ENCODE measurements at places on chromosomes 13 and 19.

DNA sequence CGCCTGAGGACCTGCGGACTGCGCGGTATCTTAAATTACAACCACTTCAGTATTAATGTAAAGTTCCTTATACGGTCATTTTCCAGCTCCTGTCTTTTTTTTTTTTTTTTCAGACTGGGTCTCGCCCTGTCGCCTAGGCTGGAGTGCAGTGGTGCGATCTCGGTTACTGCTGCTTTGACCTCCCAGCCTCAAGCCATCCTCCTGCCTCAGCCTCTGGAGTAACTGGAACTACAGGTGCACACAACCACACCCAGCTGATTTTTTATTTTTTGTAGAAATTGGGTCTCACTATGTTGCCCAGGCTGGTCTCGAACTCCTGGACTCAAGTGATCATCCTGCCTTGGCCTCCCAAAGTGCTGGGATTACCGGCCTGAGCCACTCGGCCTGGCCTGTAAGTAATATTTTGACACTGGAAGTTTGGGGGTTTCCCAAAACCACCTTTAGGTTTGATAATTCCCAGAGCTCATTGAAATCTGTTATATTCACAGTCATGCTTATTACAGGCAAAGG lies 406 bp upstream of the EID2B start:
- no peak for DNase-seq

- no peak for DNase-seq
Observed at GRCh38 chr19:18274219-18274780, at the start of gene IQCN. TSS of gene IQCN (minus strand) at chr19:18274452. CDS start at chr19:18269478, 4,974 bp downstream.

DNA sequence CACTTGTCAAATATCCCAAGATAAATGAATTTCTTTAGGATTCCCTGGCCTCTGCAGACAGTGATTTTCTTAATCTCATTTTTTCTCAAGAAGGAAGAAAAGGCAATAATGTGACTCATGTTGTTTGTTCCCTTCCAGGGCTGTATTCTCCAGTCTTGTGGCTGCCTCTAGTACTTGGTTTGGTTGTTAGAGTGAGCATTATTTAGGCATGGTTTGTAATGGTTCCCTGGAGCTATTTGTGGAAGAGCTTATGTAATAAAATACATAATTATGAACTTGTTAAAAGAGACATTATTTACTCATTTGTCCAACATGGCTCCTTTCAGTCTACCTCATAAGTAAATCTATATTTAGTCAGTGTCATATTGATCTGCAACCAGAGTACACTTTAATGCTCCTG lies 270.4 kb downstream of the DCT start:
- DNase-seq: no peak

GRCh38 chr19:43814663-43815352 lies 12.3 kb upstream of the ZNF283 start:
- no peak for DNase-seq

DNA sequence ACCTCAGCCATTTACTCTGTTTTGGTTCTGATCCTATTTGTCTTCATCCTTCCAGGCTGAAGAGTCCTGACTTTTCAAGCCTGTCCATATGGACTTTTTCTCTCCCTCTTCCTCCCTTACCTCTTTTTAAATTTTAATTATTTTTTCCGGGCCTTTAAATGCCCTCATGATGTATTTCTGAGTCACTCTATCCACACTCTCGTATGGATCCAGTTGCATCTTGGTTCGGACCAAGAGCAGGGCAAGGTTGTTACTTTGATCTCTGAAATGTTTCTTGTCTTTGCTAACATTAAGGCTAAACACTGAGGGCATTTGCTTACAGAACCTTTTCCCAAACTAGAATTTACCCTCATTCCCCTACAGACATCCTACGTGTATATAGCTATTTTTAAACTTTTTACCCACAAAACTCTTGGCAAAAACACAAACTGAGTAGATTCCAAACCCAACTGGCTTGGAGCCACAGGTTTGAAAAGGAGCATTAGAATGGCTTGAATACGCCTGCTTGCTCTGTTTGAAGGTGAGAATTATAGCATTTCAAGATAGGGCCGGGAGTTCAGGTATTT lies 47.4 kb upstream of the SERPINE3 start:
- DNase-seq: no peak

DNA sequence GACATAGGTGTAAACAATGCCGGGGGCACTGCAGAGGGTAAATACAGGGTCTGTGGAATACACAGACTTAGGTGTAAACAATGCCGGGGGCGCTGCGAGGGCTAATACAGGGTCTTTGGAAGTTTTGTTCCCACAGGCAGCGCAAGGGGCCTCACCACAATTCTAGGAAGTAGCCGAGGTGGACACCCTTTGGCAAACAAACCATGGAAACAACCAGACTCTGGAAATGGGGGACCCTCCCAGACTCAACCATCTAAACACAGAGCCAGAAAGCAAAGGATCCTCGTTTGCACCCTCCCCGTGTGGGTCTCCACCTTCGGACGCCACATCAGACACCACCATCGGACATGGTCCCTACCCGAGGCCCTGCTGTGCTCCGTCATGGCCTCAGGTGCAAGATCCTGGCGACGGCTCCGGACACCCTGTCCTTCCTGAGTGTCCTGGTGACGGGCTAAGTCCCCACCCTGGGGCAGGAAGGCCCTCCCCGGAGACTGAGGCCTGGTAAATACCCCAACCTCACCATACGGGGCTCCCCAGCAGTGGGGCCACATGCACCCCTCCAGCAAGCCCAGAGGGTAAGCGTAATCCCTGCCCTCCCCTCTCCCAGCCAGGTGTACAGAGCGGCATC lies 16.7 kb upstream of the PLPP2 start:
- no peak for DNase-seq

DNA sequence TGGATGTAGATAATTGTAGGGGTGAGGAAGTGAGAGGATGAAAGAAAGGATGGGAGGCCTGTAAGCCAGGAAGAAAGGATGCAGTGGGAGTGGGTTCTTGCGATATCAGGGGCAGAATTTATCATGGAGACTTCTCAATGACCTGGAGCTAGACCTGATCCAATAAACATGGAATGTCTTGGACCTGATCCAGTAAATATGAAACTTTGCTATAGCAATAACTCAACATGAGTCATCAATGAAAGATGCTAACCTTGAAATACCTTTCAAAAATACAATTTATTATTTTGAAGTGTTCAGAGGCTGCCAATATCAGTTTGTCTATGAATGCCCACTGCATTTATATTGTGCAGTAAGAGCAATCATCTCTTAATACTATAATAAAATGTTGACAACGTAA lies 279.5 kb downstream of the POU4F1 start:
- no peak for DNase-seq

DNA sequence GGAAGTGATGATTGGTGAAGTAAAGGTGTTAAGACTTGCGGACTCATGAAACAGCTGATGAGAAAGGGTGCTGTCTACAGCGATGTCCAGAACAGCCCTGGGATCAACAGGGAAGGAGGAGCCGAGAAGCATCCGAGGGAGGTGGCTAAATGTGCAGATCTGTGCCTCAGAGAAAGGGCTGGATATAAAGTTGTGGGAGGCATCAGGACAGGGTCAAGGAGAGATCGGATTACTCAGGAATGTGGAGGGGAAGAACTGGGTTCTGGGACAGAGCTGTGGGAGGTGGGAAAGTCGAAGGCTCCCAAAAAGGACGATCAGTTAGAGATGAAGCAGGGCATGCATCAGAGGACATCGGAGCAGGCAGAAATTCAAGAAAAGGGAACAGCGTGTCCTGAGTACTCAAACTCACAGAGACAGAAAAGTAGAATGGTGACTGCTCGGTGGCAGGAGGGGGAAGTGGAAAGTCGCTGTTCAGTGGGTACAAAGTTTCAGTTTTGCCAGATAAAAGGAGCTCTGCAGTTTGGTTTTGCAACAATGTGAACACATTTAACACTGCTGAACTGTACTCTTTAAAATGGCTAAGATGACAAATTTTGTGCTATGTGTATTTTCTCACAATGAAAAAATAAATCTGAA lies 1.9 kb downstream of the SIGLEC14 start:
- no peak for DNase-seq

- no peak for DNase-seq
Observed at GRCh38 chr13:102972191-102972590, 94.0 kb downstream of the SLC10A2 start.

DNA sequence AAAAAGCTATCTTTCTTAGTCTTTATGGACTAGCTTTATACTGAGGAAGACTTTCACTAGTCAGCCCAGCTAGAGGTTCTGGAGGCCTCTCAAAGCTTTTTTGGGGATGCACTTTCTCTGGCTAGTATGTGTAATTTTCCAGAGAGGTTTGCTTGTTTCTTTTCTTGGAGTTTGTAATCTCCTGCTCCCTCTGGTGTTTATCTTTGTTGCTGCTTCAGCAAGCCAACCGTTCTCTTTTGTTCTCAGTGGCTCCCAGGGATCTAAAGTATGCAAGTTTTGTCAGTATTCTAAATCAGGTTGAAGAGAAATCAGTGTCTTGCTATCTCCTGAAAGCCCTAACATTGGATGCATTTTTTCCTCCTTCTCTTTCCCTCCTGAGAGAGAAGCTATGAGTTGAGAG lies 121.1 kb upstream of the MYO16 start:
- peak; percentile 47 for DNase-seq
